HCEC 1CT (cell line): ENCODE measurements at places on chromosomes 5 and 9.

GRCh38 chr5:94326586-94326985 lies 291.8 kb downstream of the KIAA0825 start:
- DNase-seq: no peak

DNA sequence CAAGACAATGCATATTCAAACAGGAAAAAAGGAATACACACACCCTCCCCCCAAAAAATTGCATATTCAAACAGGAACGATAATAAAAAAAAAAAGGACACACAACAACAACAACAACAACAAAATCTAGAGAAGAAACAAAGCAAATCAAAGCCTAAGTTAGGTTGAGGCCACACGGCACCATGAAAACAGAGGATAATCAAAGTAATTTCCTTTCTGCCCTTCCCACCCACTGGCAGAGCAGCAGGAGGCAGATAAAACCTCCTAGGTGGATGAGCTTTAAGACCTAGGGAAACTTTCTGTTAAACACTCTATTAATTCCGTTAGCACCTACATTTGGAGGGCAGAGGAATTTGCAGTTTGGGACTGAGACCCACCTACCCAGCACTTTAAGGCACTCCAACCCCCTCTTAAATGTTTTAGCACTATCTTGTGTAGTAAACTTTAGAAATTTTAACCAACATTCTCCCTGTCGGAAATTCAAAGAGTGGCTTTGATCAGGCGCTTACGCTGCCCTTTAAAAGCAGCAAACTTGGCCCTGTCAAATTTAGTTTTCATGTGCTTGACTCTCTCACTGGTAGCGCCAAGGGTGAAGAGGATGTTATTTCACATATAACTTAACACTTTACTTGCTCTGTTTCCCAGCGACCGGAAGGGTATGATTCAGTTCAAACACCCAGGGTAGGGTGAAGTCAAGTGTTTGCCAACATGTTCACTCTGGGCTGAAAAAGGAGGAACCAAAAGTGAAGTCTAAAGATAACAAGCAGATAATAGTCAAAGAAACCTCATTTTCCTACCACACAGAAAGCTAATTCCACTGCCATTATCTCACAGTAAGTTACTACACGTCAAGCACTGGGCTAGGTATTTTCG lies 9.2 kb downstream of the ENC1 start:
- peak; percentile 67 for DNase-seq

DNA sequence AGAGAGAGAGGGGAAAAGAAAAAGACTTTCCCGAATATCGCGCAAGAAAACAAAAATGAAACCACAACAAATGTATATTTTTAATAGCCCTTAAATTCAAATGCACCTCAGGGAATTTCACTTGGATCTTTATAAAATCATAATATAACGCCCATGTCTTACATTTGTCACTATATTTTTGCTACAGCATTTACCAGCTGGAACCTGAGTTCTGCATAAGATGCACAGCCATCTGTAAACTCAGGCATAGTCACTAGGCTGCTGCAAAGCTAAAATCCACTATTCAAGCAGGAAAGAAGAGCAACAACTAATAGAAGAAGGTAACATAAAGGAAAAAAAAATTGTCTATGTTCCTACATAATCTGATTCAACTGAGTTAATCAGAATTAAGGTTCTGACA lies 30.6 kb upstream of the SLCO6A1 start:
- DNase-seq: no peak

GRCh38 chr9:35432076-35432475 lies 57.8 kb upstream of the RUSC2 start:
- peak; percentile 5 for DNase-seq

- DNase-seq: no peak
Measured at GRCh38 chr9:93603906-93604326, 27.5 kb downstream of the PHF2 start.

DNA sequence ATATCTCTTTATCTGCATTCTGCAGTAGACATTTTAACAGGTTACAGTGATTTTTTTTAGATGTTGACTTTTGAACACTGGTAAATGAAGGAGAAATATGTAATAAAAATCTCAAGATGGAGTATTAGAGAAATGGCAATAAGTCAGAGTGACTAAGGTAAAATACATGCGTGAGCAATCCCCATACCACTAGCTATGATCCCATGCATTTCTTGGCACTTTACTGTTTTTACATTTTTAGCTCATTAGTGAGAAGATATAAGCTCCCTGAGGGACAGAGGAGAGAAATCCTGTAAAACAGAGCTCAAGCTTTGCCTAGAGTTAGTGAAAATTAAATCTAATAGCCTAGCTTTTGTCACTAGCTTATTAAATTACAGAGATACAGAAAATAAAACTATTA lies 181.9 kb upstream of the TRPM3 start:
- DNase-seq: peak; percentile 6

DNA sequence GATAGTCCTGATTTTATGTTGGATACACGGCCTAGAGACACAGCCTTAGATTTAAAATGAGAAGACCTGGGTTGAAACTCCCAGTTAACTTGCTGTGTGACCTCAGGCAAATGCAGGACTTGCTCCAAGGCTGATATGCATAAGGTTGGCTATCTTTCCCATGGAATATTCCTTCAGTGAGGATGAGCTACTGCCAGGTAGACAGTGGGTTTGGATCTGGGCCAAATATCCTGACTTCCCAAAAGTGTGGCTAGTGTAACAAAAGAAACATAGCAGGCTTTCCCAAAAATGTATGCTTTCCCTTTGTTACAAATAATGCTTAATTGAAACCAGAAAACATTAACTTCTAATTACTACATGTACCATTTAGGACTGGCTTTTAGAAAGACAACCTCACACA lies 697 bp upstream of the XPA start:
- DNase-seq: no peak

DNA sequence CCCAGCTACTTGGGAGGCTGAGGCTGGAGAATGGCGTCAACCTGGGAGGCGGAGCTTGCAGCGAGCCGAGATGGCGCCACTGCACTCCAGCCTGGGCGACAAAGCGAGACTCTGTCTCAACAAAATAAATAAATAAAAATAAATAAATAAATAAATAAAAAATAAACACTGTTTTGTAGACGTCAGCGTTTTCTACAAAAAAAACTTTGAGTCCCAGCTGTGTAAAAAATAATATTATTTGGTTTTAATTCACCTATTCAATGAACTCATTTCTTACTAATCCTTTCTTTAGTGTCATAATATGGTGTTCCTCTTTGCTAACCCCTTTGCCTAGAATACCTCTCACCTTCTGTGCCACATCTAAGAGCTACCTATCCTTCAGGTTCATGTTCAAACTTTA lies 30.2 kb upstream of the MSANTD3 start:
- DNase-seq: no peak

GRCh38 chr9:96399325-96399633 lies 15.8 kb upstream of the SLC35D2 start:
- no peak for DNase-seq

- DNase-seq: peak; percentile 5
Measured at GRCh38 chr5:125199968-125200865, 453.8 kb upstream of the ZNF608 start.

DNA sequence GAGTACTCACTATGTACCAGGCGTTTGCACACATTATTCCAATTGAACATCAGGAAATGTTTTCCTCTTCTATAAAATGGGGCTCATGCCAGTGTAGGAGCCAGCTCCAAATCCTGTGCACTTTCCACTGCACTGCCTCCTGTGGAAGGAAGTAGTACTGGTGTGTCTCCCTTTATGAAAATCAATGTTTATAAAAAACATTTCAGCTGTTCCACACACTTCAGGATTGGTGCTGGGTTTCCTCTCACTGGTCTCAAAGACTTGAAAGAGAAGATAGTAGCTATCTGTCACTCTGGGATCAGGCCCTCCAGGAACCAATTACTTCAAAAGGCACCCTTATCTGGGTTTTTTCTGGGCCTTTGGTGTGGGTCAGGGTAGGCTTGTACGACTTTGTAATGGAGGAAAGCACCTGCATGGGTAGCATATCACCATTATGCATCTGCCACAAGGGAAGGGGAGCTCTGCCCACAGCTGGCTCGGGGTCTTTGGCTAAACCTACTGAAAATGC lies 32.5 kb downstream of the RAB14 start:
- DNase-seq: peak; percentile 25

DNA sequence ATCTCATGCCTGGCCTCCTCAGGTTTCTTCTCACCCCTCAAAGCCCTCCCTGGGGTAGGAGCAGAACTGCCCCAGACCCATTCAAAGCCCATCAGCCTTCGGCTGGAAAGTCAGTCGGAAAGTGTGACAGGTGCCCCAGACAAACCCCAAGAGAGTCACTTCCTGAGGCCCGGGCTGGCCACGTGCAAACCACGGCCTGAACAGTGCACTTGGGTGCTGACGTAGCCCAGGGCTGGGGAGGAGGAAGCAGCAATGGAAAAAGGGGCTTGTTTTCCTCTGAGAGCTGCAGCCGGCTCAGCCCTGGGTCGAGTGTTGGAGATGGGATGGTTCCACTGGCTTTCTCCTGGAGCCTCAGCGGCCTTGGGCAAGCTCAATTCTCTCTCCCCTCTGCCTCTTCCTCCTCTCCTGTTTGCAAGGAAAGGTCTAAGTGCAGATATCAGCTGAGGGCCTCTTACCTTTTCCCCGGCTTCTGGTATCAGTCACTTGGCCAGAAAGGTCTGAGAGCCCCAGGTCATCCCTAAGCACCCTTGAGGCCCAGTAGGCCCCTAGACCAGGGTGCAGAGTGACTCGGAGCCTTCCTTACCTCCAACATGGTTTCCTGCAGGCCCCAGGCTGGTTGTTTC lies 5.9 kb upstream of the EGR1 start:
- DNase-seq: no peak

GRCh38 chr5:114362977-114363761 lies 1.3 kb downstream of the KCNN2 start:
- DNase-seq: no peak

DNA sequence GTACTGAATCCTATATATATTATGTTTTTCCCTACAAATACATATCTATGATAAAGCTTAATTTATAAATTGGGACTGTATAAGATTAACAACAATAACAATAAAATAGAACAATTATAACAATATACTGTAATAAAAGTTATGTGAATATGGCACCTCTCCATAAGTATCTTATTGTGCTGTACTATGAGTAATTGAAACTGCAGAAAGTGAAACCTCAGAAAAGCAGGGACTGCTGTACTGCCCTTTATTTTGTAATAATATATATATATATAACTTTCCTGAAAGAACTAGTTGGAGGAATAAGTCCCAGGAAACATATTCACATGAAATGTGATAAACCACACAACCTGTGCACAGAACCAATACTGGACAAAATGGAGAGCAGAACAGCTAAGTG lies 77.3 kb downstream of the PAM start:
- no peak for DNase-seq

GRCh38 chr9:89528131-89528530 lies 30.2 kb upstream of the SEMA4D start:
- DNase-seq: no peak

- DNase-seq: peak; percentile 71
Measured at GRCh38 chr9:115997923-115998322, 155.7 kb upstream of the PAPPA start.

DNA sequence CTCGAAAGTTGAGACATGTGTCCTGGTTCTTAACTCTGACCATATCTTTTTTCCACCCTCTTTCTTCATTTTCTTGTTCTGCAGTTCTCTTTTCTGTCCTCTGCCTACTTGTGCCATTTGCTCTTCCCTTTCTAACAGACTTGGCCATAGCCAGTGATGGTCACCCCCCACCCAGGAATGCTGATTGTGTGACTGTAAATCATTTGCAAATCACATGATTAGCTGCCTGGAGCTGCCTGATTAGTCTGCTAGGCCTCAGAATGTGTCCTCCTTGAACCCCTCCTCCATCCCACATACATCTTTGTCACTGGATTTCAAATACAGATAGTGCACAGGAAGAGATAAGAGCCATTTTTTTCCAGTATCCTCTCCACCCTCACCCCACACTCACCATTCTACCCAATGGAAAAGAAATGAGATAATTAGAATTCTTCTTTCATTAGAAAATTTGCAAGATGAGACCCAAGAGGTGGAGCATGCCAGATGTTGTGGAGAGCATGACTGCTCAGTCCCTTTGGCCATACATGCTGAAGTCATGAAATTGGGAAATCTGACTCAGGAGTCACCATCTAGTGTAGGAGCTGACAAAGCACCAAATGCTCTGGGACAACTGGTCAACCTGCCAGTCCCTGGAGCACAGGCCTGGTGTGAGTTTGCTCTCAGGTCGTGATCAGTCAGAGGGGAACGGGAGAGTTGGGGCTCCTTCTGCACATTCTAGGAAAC lies 538.2 kb downstream of the CCDC171 start:
- DNase-seq: no peak

- peak; percentile 87 for DNase-seq
Measured at GRCh38 chr9:98356953-98357690, 101.7 kb upstream of the TBC1D2 start.

DNA sequence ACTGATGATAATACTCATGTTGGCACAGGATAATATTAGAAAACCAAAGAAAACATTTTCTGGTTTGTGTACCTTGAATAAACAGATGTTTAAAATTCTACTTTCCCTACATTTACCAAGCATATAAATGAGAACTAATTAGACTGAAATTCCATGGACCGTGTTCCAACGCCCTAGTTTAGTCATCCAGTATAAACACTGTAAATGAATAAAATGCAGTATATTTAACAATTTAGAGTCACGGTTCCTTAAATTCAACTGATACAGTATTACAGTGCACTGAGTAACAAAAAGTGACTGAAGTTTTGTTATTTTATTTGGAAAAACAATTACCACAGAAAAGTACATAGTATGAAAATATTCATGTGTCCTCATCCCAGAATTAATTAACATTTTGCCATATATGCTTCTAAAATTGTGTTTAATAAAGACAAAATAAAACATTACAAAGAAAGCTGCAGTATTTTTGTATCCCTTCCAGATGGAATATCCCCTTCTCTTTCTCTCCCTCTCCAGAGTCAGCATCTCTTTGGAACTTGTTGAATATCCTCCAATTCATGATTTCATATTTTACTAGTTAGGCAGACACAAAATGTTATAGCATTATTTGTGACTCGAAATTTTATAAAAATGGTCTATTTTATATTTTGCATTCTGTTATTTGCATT lies 112.5 kb downstream of the HMHB1 start:
- no peak for DNase-seq

GRCh38 chr5:67233075-67233474 lies 36.5 kb upstream of the CD180 start:
- peak; percentile 60 for DNase-seq

DNA sequence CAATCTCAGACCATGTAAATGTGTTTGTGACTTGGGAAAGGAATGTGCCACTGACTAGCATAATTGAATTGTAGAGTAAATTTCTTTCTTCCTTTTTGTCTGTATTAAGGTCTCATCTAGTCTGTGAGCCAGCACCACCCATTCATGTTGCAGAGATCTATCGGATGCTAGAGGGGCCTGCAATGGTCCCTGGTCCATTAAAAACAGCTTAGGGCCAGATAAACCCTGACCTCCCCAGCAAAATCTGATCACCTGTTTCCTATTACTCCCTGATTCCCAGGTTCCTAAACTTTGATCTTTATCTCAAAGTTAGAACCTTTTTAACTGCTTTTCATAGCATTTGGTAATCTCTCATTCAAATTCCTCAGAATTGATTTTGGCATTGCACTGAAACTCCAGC lies 174.5 kb upstream of the POC5 start:
- DNase-seq: no peak
